Esophagus squamous epithelium (tissue), 5 donors: ENCODE measurements at places on chromosomes 5 and 9.

- H3K27me3 ChIP-seq = no peaks in the 10 kb centered on the region
- H3K4me1 ChIP-seq = no peaks in the 10 kb centered on the region
- DNase-seq = no peak
- no peak overlapping the region for H3K4me3 ChIP-seq
Observed at GRCh38 chr5:106677057-106677456, 993.7 kb downstream of the EFNA5 start.

GRCh38 chr9:129143031-129143927, 32.1 kb downstream of the PTPA start:
- peak overlapping the region; percentile 99 for H3K27ac ChIP-seq
- peak overlapping the region; percentile 24 for H3K4me3 ChIP-seq
- peaks cover 14% of the 10 kb centered on the region for H3K36me3 ChIP-seq
- no peaks in the 10 kb centered on the region for H3K27me3 ChIP-seq
- peaks cover 98% of the 10 kb centered on the region for H3K4me1 ChIP-seq

DNA sequence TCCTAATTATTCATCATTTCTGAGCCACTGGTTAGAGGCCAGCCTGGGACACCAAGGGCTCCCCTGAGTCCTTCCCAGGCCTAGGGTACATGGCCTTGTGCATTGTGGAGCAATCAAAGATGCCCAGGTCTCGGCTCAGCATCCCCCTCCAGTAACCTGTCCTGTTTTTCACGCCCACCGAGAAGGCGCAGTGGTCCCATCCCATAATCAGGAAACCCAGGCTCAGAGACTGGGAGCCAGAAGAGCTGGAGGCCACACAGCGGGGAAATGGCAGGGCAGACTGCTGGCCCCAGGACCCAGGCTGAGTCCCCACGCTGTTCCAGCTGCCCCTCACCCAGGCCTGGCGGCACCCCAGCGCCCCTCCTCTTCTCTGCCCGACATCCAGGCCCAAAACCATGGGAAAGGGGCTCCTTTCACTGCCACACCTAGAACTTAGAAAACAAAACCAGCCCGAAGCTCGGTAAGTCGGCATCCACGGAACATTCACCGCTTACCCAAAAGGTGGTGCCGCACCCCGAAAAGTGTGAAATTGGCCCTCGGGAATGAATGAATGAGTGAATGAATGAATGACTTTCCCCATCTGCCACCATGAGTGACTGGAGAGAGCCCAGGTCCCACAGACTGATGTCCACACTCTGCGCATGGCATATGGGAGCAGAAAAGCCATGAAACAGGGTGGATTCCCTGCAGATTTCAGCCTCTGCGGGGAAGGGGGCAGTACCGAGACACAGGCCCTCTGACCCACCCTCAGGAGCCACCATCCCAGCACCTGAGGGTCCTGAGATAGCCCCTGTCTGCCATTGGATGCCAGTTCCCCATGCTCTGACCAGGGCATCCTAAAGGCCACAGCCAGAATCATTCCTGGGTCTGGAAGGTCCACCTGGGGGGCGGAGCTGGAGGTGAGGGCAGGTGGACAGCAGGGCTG, 132.5 kb downstream of the OLFM1 start:
- H3K4me3 ChIP-seq = no peak overlapping the region
- H3K27me3 ChIP-seq = peaks cover 98% of the 10 kb centered on the region
- H3K4me1 ChIP-seq = no peaks in the 10 kb centered on the region
- H3K27ac ChIP-seq = no peak overlapping the region

DNA sequence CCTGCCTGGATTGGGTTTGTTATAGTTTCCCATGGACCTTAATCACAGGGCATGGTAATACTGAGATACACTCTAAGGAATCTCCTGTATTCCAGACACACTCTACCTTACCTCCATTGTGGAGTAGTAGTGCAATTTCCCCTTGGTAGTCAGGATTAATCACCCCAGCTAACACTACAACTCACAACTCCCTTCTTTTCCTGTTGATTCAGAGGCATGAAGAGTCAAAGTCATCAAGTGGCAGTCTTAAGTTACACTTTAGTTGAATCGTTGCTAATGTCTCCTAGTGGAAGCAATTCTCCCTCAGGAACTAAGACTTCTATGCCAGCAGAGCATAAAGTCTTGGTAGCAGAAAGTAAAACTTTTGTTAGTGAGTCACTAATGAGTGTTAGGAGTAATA, 122.7 kb upstream of the APC start:
- H3K36me3 ChIP-seq = no peaks in the 10 kb centered on the region
- no peak for DNase-seq
- H3K4me1 ChIP-seq = peaks cover 21% of the 10 kb centered on the region
- no peak overlapping the region for H3K27ac ChIP-seq
- H3K4me3 ChIP-seq = no peak overlapping the region
- H3K27me3 ChIP-seq = no peaks in the 10 kb centered on the region

DNA sequence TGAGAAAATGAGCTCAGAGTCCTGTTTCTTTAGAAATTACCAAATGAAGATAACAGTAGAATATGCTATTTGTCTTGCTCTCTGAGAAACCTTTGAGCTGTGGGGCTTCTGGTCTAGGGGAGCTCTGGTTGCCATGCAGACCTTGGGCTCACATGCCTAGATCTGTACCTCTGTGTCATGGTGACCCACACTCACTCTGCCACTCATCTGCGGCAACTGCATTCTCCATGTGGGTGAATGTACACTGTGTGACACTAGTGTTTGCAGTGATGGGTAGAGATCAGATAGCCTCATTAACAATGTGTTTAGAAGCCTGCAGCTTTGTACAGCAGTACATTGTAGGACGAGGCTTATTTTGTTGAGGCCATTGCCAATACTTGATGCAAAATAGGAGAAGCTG, 521.2 kb downstream of the CHSY3 start:
- H3K27ac ChIP-seq = no peak overlapping the region
- no peak for DNase-seq
- no peaks in the 10 kb centered on the region for H3K36me3 ChIP-seq
- no peaks in the 10 kb centered on the region for H3K4me1 ChIP-seq

GRCh38 chr5:116492016-116492623, 82.5 kb downstream of the SEMA6A start:
- no peak for DNase-seq
- no peaks in the 10 kb centered on the region for H3K27me3 ChIP-seq
- peaks cover 76% of the 10 kb centered on the region for H3K36me3 ChIP-seq
- no peak overlapping the region for H3K27ac ChIP-seq
- no peaks in the 10 kb centered on the region for H3K4me1 ChIP-seq

GRCh38 chr9:79575547-79575946, 3.8 kb downstream of the TLE4 start:
- H3K27me3 ChIP-seq = no peaks in the 10 kb centered on the region
- no peaks in the 10 kb centered on the region for H3K36me3 ChIP-seq
- no peak overlapping the region for H3K4me3 ChIP-seq
- DNase-seq = no peak
- peaks cover 3% of the 10 kb centered on the region for H3K4me1 ChIP-seq
- H3K27ac ChIP-seq = no peak overlapping the region

DNA sequence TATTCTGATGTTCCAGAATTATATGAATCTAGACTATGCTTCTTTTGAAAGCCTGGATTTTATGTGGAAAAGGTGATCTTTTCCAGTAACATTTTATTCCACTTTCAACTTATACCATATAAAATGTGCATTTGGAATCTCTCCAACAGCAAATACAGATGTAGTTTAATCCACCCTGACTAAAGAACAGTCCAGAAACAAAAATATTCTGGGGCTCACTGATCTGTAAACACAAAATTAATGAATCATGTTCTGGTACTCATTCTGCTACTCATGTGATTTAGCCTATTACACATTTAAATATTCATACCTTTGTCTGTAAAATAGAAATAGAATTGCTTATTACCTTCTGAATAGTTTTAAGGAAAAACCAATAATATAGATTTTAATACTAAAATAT, 125.8 kb downstream of the ARRDC3 start:
- no peak for DNase-seq
- H3K27me3 ChIP-seq = no peaks in the 10 kb centered on the region
- H3K27ac ChIP-seq = no peak overlapping the region
- no peak overlapping the region for H3K4me3 ChIP-seq
- H3K36me3 ChIP-seq = no peaks in the 10 kb centered on the region

DNA sequence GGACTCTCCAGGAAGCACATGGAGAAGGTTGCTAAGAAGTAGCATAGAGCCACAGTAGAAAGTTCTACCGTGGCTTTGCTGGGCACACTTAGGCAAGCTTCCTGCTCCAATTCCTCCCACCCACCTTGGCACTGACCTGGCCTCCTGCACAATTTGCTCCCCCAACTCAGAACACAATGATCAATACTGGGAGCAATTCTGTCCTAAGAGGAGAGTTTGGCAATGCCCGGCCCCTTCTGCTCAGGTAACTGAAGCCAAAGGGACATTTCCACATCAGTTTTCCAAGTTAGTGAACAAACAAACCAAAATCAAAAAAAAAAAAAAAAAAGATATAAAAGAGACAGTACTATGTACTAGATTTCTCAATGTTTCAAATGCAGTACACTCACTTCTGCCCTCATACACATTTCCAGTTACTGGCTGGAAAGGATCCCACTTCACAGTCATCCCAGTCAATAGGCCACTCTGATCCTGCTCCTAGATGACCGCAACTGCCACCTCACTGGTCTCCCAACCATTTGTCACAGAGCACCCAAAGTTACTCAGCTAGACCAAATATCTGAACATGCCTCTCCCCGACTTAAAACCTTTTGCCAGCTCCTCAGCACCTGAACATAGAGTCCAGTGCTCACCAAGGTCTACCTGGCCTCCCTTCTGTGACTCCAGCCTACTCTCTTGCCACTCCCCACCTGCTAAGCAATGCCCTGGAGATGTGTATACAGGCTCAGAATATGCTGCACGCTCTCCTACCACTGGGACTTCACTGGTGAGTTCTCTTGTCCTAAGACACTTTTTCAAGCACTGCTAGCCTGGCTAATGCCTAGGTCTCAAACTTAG, 21.3 kb downstream of the ABCA1 start:
- no peak overlapping the region for H3K4me3 ChIP-seq
- peak overlapping the region; percentile 40 for H3K27ac ChIP-seq
- H3K4me1 ChIP-seq = peaks cover 63% of the 10 kb centered on the region
- no peaks in the 10 kb centered on the region for H3K36me3 ChIP-seq
- no peak for DNase-seq

DNA sequence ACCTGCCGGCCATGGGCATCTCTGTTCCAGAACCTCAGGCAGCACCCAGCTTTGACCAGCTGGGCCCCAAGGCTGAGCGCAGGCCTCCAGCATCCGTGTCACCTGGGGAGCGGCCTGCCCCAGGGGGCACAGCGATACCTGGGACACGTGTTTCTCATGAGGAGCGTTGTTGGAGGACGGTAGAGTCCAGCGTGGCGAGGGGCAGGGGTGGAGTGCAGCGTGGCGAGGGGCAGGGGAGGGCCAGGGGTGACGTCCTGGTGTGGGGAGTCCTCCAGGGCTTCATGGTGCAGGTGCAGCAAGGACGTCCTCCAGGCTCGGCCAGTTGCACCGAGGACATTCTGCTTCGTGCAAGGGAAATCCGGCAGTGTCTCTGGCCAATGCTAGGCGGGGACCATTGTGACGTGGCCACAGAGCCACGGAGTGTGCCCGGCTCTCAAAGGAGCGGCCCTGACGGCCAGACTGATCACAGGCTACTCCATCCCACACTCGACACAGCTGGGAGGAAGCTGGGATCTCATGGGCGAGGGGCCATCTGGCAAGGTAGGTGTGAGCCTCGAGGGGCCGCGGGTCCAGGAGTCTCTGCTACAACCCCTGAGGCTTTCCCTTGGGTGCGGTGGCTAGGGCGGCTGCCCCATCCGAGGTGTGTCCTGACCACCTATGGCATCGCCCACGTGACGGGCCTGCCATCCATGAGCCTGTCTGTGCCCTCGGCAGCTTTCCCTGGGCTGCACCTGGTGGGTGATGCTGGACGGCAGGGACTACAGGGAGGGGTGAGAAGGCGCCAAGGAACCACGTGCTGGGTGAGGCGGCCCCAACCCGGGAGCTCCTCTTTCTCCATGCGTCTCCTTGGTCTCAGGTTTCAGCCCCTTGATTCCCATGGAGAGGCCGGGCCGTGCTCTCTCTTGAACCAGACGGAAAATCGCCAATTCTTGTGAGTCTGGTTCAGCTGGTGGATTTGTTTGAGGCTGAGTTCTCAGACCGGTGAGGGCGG, 33.8 kb downstream of the SLC9A3 start:
- H3K36me3 ChIP-seq = no peaks in the 10 kb centered on the region
- no peak for DNase-seq
- H3K4me3 ChIP-seq = no peak overlapping the region
- H3K4me1 ChIP-seq = no peaks in the 10 kb centered on the region
- no peak overlapping the region for H3K27ac ChIP-seq

- H3K27me3 ChIP-seq = no peaks in the 10 kb centered on the region
- H3K4me3 ChIP-seq = no peak overlapping the region
- H3K27ac ChIP-seq = no peak overlapping the region
- DNase-seq = no peak
- no peaks in the 10 kb centered on the region for H3K4me1 ChIP-seq
- H3K36me3 ChIP-seq = no peaks in the 10 kb centered on the region
Observed at GRCh38 chr5:145752947-145753346, 82.2 kb downstream of the PRELID2 start.
